Lung (tissue), 17 donors: ENCODE measurements at places on chromosomes 1 and 21. TPM values are rescaled to one million over a fixed set of nuclear protein-coding genes. Genes with fewer than 3 reads are reported as not detected.

GJA8 gene
- not detected for total RNA-seq

ACTA1 gene
- 0.71 TPM for total RNA-seq

IQGAP3 gene
- 1.0 TPM for total RNA-seq

PDXK gene
- 62.7 TPM for total RNA-seq

DSCAM gene
- 0.14 TPM for total RNA-seq

PTGS2 gene
- total RNA-seq = 12.6 TPM

HPCAL4 gene
- 0.18 TPM for total RNA-seq

GRCh38 chr1:54421101-54421504 lies 14.9 kb upstream of the SSBP3 start:
- H3K4me1 ChIP-seq = no peaks in the 10 kb centered on the region
- H3K4me3 ChIP-seq = no peak overlapping the region
- DNase-seq = no peak
- no peaks in the 10 kb centered on the region for H3K27me3 ChIP-seq
- H3K36me3 ChIP-seq = no peaks in the 10 kb centered on the region

- no peak overlapping the region for H3K4me3 ChIP-seq
- H3K27me3 ChIP-seq = no peaks in the 10 kb centered on the region
- peaks cover 20% of the 10 kb centered on the region for H3K36me3 ChIP-seq
- no peak overlapping the region for H3K27ac ChIP-seq
- H3K4me1 ChIP-seq = no peaks in the 10 kb centered on the region
- DNase-seq = peak; percentile 52
These were observed 21.7 kb downstream of the INTS7 start for GRCh38 chr1:212013672-212014071.

- no peaks in the 10 kb centered on the region for H3K27me3 ChIP-seq
- peaks cover 17% of the 10 kb centered on the region for H3K4me1 ChIP-seq
- peak overlapping the region; percentile 22 for H3K27ac ChIP-seq
These were observed 82.5 kb upstream of the ZNF648 start for GRCh38 chr1:182143825-182144645.

GRCh38 chr1:164716992-164717703 lies 158.2 kb downstream of the PBX1 start:
- no peak overlapping the region for H3K4me3 ChIP-seq
- H3K36me3 ChIP-seq = no peaks in the 10 kb centered on the region
- H3K4me1 ChIP-seq = peaks cover 18% of the 10 kb centered on the region
- H3K27me3 ChIP-seq = no peaks in the 10 kb centered on the region

- no peak overlapping the region for H3K27ac ChIP-seq
- H3K27me3 ChIP-seq = no peaks in the 10 kb centered on the region
- peaks cover 71% of the 10 kb centered on the region for H3K36me3 ChIP-seq
- no peak for DNase-seq
These were observed 11.3 kb downstream of the NCSTN start for GRCh38 chr1:160354388-160354985.

DNA sequence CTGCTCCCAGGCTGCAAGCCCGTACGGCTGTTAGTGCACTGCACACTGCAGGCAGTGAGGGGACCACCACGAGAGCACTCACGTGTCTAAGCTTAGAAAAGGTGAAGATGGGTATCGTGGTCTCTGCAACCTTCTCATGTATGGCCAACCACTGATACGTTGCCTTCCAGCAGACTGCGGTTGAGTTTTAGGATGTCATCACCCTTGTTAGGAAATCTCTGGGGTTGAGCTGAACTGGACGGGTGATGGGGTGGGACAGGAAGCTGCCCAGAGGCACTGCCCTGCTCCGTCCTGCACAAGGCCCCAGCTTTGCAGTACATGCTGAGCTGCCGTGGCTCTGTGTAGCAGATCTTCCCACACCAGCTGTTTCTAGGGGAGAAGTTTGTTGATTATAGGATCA lies 43.3 kb downstream of the FAAP20 start:
- no peaks in the 10 kb centered on the region for H3K4me1 ChIP-seq
- peak overlapping the region; percentile 52 for H3K27ac ChIP-seq
- no peak overlapping the region for H3K4me3 ChIP-seq
- DNase-seq = no peak
- peaks cover 3% of the 10 kb centered on the region for H3K36me3 ChIP-seq

- H3K4me3 ChIP-seq = no peak overlapping the region
- H3K4me1 ChIP-seq = no peaks in the 10 kb centered on the region
- peak; percentile 77 for DNase-seq
- no peaks in the 10 kb centered on the region for H3K36me3 ChIP-seq
These were observed 5.4 kb upstream of the TDRD5 start for GRCh38 chr1:179586107-179586823.

DNA sequence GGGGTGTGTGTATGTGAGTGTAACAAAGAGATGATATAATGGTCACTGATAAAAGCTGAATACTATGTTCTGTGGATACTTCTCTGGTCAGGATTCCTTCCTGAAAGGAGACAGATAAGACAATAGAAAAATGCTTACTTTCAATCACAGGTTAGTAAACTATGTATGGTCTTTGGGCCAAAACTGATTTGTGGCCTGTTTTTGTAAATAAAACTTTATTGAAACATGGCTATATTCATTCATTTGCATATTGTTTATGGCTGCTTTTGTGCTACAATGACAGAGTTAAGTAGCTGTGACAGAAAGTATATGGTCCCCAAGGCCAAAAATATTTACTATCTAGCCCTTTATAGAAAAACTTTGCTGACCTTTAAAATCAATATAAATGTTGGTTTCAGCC lies 82.2 kb upstream of the DMRTA2 start:
- no peak for DNase-seq
- H3K27ac ChIP-seq = no peak overlapping the region
- no peaks in the 10 kb centered on the region for H3K27me3 ChIP-seq
- H3K4me3 ChIP-seq = no peak overlapping the region
- H3K4me1 ChIP-seq = no peaks in the 10 kb centered on the region

DNA sequence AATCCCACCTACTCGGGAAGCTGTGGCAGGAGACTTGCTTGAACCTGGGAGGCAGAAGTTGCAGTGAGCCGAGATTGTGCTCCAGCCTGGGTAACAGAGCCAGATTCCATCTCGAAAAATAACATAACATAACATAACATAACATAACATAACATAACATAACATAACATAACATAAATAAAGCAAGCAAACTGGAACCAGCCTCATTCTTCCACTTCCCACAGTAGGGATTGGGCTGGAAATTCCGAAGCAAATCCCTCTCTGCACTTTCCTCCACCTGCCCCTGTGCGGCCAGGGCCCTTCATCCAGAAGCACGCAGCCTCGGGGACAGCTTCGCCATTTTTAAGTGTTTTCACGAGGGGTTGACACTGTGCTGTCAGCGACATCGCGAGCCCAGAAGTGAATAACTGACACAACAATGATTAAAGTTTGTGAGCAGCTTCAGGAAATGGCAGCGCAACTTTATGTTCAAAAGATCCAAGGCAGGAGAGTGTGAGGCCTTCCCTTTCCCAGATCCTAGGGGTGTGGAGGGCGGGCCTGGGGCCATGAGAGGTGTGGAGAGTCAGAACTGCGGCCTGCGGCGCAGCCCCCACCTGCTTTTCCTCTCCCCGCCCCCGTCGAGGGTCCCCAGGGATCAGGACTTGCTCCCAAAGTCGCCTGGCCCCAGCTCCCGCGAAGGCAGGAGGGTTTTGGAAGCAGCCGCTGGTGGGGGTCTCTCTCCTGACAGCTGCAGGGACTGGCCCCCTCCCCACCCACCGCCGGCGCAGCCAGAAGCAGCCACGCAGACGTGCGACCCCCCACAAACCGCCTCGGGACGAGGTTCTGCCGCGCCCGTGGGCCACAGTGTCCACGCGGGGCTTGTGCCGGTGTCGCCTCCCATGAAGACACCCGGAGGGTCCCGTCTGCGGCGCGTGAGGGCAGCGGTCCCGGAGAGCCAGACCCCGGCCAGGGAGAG lies 651 bp upstream of the GABRD start:
- H3K4me1 ChIP-seq = no peaks in the 10 kb centered on the region
- peak; percentile 17 for DNase-seq
- H3K27me3 ChIP-seq = peaks cover 48% of the 10 kb centered on the region
- H3K27ac ChIP-seq = no peak overlapping the region
- H3K4me3 ChIP-seq = no peak overlapping the region

DNA sequence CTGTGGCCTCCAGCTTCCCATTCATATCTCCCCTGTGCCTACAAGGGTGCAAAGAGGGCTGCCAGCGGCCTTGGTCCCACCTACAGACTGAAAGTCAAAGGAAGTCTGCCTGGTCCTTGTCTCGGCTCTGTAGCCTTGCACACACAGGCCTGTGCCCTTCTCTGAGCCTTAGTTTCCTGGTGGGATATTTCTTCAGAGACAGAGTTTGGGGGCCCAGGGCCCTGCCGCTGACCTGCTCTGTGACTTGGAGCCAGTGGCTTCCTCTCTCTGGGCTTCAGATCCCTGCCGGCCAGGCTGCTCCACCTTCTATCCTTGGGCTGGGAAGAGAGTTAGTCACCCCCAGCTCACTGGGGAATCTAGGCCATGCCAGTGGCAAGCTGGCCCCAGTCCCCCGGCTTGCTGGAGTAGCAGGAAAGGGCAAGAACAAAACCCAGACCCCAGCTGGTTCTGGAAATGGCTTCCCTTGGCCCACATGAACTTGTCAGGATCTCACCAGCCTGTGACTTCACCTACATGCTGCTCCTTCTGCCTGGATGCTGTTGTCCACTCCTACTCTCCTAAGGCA lies 1.0 kb upstream of the TMEM61 start:
- DNase-seq = no peak
- H3K4me3 ChIP-seq = no peak overlapping the region
- H3K36me3 ChIP-seq = no peaks in the 10 kb centered on the region
- no peaks in the 10 kb centered on the region for H3K4me1 ChIP-seq
- H3K27me3 ChIP-seq = no peaks in the 10 kb centered on the region
- H3K27ac ChIP-seq = no peak overlapping the region

- no peaks in the 10 kb centered on the region for H3K27me3 ChIP-seq
- no peak overlapping the region for H3K4me3 ChIP-seq
- no peaks in the 10 kb centered on the region for H3K36me3 ChIP-seq
- H3K27ac ChIP-seq = no peak overlapping the region
- no peak for DNase-seq
- H3K4me1 ChIP-seq = no peaks in the 10 kb centered on the region
These were observed 148.2 kb upstream of the COL11A1 start for GRCh38 chr1:103256490-103256889.
